Naive thymus-derived CD4-positive, alpha-beta T cell (primary cell): ENCODE measurements at places on chromosomes 4 and X. TPM values are rescaled to one million over a fixed set of nuclear protein-coding genes. Genes with fewer than 3 reads are reported as not detected.

DNA sequence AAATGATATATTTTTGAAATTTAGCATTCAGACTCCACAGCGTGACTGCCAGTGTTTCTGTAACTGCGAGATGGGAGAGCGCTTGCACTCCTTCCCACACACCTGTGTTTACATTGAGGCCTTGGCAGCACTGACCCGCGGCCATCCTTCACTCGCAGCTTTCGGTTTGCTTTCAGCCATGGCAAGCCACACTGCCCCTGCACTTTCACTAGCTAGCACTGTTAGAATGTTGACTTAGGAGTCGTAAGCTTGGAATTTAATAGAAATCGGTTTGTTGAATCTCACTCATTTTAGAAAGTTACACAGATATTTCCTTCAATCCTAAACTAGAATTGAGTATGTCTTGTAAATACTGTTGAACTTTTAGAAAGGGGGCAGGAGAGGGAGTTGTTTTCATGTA, 136.2 kb downstream of the CFAP299 start:
- DNase-seq, result no peak

GRCh38 chrX:15014281-15014680, 141.1 kb downstream of the MOSPD2 start:
- no peak for DNase-seq

DNA sequence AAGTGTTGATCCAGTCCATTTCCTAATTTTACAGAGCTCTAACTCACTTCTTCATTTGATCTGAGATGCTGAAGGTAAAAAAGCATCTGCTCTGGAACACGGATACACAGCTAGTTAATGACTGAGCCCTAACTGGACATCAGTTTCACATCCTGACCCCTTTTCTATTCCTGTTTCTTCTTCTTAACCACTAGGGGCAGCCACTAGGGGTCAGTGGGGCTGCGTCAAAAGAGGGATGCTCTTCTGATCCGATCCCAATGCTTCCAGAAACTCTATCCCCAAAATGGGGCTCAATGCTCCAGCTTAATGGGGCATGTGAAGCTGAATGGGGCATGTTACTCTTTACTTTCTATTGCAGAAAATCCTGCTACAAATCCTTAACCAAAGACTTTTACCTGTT, 33.4 kb upstream of the PHKA2 start:
- DNase-seq, result no peak

GRCh38 chr4:90118527-90119195, 8.5 kb upstream of the CCSER1 start:
- no peak for DNase-seq

DNA sequence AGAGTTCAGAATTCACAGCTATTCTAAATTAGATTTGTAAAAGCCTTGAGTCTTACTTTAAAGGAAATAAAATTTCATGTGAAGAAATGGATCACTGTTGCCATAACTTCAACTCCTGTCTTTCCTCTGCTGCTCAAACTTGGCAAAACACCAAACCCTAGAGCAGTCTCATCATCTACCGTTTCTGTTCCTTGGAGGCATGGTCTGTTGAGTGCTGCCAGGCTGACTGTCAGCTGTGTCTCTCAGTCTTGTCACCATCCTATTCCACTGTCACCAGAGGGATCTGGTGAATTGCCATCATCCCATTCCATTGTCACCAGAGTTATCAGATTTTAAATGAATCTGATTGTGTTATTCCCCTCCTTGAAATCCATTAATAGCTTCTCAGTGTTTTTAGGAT, 55.6 kb downstream of the STIM2 start:
- no peak for DNase-seq

DNA sequence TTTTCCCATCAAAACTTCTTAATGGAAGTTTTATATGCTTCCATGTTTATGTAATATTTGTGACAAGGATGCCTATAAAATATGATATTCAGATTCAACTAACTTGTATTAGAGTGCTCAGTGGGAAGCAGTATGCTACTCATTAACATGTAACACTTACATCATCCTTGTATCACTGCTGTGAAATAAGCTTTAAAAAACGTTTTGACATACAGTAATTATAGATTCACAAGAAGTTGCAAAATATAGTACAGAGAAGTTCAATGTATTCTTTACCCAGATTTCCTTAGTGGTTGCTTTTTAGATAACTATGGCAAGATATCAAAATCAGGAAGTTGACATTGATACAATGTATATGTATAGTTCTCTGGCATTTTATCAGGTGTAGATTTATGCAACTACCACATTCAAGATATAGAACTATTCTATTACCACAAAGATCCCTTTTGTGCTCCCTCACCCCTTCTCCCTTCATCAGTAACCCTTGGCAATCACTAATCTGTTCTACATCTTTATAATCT, 56.3 kb downstream of the DTHD1 start:
- DNase-seq, result no peak

DNA sequence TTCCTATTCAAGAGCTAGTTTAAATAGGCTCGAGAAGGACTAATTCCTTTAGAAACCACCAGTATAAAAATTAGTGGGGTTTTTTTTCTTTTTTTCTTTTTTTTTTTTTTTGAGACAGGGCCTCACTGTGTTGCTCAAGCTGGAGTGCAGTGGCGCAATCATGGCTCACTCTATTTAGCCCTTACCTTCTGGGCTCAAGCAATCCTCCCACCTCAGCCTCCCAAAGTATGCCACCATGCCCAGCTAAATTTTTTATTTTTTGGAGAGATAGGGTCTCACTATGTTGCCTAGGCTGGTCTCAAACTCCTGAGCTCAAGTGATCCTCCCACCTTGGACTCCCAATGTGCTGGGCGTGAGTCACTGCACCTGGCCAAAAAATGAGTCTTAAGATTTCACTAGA, 52.8 kb downstream of the APOO start:
- DNase-seq, result no peak

DNA sequence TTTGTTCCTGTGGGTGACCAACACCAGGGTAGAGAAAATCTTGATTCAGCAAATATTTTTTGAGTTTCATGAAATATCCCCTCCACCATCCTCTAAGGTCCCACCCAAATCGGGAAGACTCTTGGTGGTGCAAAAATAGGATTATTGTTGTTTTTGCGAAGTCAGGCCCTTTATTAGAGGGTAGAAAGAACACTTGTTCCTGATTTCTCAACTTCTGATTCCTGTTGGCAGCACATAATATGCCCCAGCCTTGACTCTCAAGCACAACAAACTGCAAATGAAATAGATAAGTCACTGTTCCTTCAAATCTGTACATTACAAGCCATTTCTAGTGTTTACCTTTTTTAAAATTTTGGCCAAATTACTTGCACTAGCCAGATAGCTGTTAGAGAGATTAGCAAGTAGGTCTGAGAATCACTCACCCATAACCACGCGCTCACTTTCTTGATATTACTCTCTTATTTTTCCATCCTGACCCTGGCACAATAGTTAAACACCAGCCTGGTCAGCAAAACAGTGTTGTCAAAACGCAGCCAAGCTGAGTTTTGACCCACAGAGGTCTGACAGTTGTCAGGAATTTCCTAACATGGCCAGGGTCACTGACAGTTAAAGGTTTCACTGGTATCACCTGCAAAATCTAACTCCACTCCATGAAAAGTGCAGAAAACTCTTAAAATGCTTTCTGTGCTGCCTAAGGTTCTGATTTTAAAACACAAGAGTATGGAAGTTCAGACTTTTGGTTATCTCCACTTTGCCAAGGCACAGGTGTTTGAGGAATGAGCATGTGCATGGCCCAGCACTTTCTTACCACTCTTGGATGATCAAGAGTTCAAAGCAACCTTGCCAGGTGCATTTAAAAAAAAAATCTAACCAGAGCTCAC, 69.8 kb downstream of the RBM47 start:
- no peak for DNase-seq

- DNase-seq, result no peak
Measured at GRCh38 chr4:75172551-75172950, 239.6 kb downstream of the PARM1 start.

- DNase-seq, result no peak
Measured at GRCh38 chr4:186449954-186450353, 105.4 kb downstream of the MTNR1A start.

GRCh38 chr4:74638689-74639088, 155.6 kb downstream of the BTC start:
- DNase-seq, result no peak

- no peak for DNase-seq
Measured at GRCh38 chrX:149003863-149004660, 501.0 kb downstream of the IDS start.

- DNase-seq, result no peak
Measured at GRCh38 chr4:36133086-36133485, 111.2 kb downstream of the ARAP2 start.

DNA sequence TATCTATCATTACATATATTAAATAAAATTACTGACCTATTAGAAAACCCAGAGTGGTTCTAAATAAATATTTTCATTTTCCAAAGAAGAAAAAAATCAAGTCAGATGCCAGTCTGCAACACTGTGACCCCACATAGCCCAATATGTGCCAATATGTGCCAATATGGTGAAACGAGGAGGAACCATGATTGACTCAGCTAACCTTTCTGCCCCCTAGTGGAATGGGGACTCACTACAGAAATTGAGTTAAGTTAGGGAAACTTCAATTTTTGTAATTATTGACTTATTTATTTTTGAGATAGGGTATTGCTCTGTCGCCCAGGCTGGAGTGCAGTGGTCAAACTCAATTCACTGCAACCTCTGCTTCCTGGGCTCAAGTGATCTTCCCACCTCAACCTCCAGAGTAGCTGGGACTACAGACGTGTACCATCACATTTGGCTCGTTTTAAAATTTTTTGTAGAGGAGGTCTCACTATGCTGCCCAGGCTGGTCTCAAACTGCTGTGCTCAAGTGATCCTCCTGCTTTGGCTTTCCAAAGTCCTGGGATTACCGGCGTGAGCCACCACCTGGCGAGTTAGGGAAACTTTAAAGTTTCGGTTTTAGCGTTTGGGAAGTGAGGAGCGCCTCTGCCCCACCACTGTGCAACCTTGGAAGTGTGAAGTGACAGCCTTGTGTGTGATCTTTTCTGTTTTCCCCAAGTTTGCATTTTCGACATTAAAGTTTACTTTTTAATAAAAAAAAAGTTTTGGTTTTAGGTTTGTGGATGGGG, 116.8 kb upstream of the SHISA3 start:
- DNase-seq, result no peak

DNA sequence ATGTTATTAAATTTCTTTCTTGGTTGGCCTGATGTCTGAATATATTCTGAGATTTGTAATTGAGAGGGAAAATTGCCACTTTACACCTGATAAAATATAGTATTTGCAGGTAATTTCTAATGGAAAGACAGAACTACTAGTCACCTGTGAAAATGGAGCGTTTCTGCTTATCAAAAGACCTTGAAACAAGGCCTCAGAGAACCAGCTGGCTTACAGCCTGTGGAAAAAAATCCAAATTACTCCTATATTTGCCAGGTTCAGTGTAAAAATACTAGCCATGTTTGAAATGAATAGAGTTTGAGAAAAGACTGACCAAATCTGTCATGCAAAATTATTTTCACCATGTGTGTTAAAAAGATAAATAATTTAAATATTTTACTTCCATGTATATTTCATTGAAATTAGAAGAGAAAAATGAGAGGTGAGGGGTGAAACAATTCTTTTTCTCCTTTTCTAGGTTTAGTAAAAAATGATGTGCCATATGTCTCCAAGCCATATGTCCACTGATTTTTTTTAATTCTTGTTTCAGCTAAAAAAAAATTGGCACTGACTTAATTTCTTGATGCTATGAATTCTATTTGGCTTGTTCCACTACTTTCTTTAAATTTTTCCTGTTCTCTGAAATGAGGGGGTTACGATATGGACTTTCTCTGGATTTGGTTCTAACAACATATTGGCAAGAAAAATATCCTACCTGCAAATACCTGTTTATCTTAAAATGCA, 464.9 kb downstream of the GRXCR1 start:
- DNase-seq, result no peak

- no peak for DNase-seq
Measured at GRCh38 chr4:41015016-41015675, 199.2 kb downstream of the APBB2 start.

- DNase-seq, result no peak
Measured at GRCh38 chr4:7183161-7183560, 9.2 kb upstream of the SORCS2 start.

- no peak for DNase-seq
Measured at GRCh38 chr4:121192480-121192879, 28.4 kb upstream of the TNIP3 start.

DNA sequence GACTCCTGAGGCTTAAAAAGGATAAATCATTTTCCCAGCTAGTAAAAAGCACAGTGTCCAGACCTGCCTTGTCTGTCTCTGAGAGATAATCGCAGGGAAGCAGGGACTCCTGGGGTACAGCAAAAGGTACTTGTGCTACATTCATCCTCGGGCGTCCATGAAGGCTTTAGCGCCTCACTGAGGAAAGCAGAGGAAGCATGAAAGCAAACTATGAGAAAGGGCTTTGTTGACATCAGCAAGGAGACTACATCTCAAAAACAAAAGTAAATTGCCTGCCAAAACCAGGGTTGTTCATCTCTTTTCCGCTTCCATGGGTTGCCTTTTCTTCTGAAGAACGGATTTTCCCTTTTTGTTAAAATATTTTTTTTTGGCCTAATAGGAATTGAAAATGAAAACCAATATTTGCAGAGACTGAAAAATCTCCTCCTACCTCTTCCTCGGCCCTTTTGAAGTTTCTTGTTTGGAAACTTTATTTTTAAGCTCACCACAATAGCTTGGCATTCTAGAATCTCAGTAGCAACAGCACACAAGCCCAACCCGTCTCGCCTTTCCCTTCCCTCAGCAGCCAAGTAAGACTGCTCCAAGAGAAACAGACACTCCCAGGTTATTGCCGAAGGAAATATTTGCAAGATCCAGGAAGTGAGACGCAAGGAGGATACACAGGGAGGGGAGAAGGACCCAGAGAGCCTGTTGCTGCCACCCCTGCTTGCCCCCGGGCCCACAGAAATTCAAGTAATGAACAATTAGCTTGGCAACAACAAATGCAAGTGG, 148.3 kb upstream of the DGKK start:
- DNase-seq, result no peak

DNA sequence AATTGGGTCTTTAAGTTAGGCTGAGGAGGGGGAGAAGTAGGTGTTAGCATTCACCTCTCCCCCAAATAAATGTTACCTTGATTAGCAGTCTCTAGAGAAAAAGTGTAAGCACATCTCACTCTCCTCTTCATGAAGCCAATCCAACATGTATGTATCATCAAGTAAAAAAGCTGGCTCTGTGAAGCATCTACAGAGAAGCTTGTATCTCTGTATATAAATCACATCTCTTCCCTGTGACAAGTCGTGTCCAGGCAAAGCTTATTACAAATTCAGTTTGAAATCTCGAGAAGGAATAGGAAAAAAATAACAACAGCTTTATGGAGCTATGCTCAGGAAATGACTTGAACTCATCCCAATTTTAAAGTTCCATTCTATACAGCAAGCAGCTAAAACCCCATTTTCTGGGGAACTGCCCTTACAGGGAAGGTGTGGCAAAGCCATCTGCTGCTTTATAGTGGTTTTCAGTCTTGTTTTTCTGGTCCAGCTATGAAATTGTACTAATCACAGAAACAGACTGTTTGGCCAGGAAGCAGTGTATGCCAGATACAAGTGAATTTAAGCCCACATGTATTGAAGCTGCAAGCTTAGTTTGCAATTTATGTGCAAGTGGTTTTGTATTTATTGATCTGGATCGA, 313.3 kb upstream of the NOCT start:
- DNase-seq, result no peak

Gene STPG2
- total RNA-seq, result 0.30 TPM

Gene SASH3
- 156 TPM for total RNA-seq

Gene ACE2
- total RNA-seq, result not detected in 2 replicates

Gene AVPR2
- not detected for total RNA-seq

Gene DKK2
- total RNA-seq, result not detected in 2 replicates

Gene SOWAHB
- total RNA-seq, result not detected in 2 replicates

Gene CFI
- total RNA-seq, result not detected

Gene AKAP14
- not detected for total RNA-seq

Gene FANCB
- total RNA-seq, result 4.0 TPM

Gene RNF150
- total RNA-seq, result not detected

Gene FAM47A
- total RNA-seq, result not detected
